ENCODE measurements at places on chromosomes 16 and 17.

DNA sequence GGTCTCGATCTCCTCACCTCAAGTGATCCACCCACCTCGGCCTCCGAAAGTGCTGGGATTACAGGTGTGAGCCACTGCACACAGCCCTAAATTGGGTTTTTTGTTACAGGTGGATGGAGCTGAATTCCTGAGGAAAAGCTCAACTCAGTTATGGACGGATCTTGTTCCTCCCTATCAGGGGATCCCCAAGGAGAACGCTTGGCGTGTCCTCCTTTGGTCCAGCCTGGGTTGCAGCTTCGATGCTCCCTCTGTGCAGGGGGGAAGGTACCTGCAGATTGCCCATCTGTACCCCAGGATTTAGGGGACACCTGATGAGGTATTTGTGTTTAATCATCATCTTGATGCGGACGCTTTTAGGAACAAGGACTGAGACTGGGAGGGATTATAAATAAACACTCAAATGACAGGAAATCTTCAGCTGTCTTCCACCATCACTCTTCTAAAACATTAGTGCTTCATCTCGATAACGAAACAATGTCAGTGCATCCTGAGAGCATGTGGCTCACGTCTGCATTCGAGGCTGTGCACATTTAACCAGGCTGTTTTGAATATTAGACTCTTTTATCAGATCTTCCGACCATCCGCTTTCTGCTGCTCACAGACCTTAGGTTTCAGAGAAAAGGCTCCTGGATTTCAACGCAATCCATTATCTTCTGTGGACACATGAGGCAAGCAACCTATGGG, 18.2 kb upstream of the MEIOB start:
- DNase-seq = no peak

GRCh38 chr17:66372182-66372581, 69.8 kb downstream of the PRKCA start:
- DNase-seq = no peak

DNA sequence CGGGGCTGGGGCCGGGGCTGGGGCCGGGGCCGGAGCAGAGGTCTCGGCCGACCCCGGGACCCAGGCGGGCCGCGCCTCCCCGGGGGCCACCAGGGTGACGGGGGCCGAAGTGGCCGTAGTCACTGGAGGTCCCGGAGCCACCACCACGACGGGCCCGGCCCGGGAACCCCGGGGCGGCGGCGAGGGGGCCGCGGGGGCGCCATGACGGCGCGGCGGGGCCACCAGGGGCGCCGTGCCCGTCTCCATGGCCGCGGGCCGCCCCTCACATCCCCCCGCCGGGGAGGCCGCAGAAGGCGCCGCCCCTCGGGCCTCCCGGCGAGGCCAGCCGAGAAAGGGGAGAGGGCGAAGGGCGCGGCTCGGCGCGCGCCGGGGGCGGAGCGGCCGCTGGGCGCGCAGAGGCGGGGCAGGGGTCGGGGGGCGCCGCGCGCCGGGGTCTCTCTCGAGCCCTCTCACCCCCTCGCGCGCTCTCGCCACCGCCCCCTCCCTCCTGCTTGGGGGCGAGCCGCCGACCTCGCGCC, 297 bp downstream of the TBC1D10B start:
- no peak for DNase-seq

GRCh38 chr16:57419506-57419905, 14.9 kb downstream of the CCL17 start:
- no peak for DNase-seq

DNA sequence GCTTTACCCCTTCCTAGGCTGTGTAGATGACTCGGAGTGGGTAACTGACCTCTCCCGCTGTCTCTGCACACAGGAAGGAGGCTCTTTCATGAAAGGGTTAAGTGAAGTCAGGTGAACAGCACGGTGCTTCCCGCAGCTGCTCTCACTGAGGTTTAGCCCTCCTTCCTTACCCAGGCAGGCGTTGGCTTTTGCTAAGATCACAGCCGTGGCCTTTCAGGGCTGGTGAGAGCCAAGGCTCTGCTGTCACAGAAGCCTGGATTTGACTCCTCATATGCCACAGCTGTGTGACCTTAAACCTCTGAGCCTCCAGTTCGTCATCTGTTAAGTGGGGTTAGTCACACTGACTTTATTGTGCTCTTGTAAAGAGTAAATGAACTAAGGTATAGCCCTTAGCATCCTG, 90.9 kb upstream of the PLCG2 start:
- DNase-seq = no peak

GRCh38 chr17:42072323-42073187, 22.2 kb upstream of the C17orf113 start:
- DNase-seq = no peak

- DNase-seq = no peak
Observed at GRCh38 chr17:73899839-73900238, 255.6 kb upstream of the SDK2 start.

GRCh38 chr17:48391444-48391843, 38.6 kb downstream of the SKAP1 start:
- DNase-seq = no peak

DNA sequence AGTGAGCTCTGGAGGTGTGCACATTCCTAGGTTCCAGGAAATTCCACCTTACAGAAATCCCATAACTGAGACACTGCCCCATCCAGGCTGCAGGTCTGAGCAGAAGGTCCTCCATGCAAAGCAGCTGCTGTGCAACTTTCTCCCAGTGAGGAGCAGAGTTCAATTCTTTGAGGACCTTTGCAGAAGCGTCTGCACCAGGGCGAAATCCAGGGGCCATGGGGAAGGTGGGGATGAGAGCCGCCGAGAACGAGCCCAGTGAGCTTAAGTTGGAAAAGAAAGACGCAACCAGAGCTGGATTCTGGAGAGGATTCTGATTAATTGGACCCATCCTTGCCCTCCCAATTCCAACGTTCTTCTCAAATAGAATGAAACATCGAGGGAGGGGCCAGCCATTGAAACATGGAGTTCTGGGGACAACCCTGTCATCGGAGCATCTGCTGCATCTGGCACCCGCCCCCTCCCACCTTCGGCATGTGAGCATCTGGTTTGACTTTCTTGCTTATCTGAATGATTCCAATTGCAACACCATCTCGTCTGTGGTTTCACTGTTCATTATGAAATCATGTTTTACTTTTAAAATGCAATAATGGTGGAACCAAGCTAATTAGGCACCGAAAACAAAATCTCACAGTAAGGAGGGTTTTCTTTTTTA, 190.6 kb upstream of the FOXF1 start:
- DNase-seq = no peak

DNA sequence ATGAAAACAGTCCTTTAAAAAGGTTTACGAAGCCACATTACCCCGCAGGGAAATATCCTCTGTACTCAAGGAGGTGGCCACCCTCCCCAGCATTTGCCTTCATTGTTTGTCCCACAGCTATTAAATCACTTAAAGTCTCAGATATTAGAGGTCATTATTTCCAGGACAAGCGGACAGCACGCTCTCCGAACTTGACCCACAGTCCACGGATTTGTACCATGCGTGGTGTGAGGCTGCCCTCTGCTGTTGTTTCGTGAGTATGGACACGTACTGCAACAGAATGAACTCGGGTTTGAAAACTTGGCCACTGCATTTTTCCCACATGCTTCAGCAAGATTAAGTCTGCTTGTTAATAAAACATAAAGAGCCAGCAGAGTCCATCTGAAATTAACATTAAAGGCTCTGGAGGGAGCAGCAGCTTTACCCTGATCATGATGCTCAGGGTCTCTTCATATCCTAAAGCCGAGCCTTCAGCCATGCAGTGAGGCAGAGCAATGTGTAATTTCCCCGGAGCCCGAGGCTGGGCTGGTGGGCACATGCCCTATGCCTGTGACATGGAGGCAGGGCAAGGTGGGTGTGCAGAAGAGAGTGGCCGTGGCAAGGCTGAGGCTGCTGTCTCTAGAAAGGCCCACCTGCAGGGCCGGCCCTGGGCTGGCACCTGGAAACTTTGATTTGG, 19.7 kb downstream of the MEAK7 start:
- DNase-seq = no peak

- DNase-seq = no peak
Observed at GRCh38 chr17:48612456-48612853, 1.6 kb upstream of the HOXB7 start.

DNA sequence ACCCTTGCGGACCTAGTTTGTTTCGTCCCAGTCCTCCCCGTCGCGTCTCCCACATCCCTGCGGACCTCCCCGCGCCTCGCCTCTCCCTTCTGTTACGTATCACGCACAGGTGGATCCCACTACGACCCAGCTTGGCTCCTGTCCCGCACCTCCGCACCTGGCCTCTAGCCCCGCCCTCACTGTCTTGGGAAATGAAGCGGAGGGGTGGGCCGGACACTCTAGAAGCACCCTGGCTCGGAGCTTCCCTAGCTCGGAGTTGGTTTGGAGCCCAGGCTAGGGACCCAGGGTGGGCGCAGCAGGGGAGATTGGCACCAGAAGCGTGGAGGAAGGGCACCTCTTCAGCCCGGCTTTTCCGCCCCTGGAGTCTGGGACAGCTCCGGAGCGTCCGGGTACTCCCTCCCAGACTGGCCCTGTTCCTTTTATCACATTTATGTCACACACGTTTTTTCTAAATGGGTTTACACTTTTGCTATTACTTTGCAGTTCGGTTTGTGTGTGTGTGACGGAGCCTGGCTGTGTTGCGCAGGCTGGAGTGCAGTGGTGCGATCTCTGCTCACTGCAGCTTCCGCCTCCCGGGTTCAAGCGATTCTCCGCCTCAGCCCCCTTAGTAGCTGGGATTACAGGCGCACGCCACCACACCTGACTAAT, 1.4 kb upstream of the CEMP1 start:
- peak; percentile 35 for DNase-seq

DNA sequence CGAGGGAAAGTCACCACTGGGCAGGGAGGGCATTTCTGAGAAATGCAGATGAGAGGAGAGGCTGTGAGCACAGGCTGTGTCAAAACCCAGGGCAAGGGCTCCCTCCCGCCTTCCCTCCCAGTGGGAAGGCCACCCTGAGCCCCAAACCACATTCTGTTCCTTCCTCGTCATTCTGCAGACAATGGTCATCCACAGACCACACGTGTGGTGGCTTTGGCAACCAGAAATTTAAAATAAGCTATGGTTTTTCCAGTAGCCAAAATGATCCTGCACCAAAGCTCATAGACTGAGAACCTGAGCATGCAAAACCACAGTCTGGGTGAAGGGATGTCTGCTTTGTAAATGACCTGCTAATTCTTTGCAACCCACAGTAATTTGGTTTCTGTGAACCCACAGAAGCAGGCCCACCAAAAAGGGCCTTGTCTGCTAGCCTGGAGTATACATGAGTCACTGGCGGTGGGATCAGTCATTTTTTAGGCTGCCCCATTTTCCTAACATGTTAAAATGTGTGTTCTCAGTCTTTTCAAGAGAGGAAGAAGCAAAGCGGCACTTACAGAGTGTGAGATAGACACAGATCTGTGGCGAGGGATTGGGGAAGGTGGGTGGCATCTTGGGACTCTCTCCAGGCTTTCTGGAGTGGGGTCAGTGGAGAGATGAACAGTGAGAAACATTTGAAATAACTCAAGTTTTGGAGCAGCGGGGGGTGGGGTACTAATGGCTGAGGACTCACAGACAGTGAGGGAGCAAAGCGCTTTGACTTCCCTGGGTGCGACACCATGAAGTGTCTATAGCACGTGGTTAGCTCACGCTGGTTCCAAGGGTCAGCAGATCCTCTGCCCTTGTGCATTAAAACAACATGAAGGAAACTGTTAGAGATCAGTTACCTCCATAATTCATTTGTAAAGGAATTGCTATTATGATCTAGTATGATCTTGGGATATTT, 20.5 kb downstream of the GRB7 start:
- DNase-seq = peak; percentile 23

DNA sequence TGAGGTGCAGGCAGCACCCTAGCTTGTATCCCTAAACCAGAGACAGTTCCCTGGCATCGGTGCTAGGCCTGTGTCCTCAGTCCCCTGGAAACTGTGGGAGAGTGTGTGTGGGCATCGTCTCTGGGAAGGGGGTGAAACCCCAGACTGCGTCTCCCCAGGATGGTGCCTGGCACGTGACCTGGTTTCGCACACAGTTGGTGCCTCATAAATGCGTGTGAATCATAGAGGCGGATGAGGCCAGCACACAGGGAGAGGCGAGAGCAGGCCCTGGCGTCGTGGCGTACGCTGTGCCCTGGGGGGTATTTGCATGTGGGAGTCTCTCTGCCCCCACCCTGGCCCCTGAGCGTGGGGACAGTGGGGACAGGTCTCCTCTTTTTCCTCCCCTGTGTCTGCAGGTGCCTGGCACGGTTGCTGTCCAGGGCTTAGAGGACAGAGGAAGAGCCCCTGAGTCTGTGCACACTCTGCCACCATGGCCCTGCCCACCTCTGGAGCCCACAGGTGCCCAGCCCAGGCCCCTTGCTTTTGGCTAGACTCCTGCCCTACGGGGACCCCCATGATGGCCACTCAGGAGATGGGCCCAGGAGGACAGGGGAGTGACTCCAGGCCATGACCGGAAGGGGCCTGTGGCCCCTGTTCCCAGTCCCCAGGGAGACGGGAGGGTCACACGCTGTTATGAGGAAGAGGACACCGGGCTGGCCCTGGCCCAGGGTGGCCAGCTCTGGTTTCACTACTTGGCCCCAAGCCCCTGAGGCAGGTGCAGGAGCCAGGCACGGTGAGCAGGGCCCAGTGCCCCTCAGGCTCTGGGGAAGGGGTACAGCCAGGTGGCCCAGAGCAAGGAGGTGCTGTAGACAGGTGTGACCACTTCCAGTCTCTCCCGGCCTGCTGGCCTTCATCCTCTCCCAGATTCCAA, 1.3 kb upstream of the FSCN2 start:
- no peak for DNase-seq

DNA sequence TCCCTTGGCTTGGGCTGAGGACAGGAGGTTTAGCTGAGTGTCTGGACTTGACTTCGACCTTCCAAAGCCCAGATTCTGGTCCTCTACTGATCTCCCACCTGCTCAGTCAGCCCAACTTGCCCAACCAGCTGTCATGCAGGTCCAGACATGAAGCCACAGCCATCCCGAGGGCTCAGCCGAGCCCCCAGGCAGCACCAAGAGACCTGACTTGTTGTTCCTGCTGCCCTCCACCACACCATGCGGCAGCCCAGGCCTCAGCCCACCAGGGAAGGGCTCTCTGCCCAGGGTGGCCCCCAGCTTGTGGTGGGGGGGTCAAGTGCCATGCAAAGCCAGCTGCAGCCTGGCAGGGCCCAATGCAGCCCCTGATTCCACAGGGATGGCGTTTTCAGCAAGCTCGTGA, 17.2 kb upstream of the CACNG4 start:
- no peak for DNase-seq

DNA sequence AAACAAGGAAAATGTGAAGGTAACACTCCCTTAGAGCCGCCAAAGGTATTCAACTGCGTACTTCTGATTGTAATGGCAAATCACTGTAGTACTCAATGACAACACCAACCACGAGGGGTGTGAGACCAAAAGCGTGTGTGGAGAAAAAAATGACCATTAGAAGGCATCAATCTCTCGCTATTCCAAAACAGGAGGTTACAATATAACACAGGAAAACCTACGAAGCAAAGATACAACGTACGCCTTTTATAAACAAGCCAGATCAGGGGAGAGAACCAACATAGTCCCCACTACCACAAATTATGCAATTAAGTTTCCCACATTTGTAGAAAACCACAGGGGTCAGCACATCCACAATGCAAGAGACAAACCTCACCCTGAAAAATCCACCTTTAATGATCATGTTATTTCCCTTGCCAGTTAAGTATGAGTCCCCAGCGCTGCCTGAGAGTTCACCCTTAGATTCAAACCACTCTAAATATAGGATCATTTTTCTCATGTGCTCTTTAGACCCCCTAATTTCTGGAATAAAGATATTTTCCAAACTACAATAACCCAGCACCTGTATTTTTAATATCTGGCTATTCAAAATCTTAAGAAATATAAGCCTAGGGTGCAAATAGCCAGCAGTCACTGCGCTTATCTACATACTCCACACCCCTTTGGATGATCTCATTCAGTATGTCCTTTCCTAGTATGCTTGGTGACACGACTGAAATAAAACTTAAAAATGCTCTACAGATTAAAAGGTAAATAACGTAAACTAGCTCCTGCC, 12.4 kb downstream of the TEX14 start:
- DNase-seq = no peak

GRCh38 chr17:61583242-61583641, 7.8 kb downstream of the NACA2 start:
- no peak for DNase-seq
